ENCODE measurements at places on chromosomes 3 and 15.

- DNase-seq: no peak
Observed at GRCh38 chr3:23743141-23743784, 62.5 kb upstream of the UBE2E1 start.

GRCh38 chr3:124878561-124879336 lies 8.4 kb downstream of the ITGB5 start:
- DNase-seq: no peak

DNA sequence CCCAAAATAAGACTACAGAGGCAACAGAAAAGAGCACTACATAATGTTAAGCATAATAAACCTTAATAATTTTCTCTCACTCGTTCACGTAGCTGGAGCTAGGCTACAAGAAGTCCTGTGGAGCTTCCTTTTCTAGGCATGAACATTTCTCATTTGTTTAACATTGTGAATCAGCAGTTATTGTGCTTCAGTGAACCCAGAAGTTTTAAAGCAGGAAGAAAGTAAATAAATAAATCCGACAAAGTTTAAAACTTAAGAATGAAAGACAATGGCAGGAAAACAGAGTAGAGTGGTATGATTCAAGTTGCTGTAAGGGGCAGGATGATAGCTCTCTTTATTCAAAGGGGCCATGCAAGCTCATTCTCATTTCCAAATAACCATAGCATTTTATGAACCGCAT lies 191.8 kb downstream of the LSAMP start:
- DNase-seq: no peak

GRCh38 chr15:98438326-98438725 lies 210.0 kb upstream of the IGF1R start:
- DNase-seq: no peak

DNA sequence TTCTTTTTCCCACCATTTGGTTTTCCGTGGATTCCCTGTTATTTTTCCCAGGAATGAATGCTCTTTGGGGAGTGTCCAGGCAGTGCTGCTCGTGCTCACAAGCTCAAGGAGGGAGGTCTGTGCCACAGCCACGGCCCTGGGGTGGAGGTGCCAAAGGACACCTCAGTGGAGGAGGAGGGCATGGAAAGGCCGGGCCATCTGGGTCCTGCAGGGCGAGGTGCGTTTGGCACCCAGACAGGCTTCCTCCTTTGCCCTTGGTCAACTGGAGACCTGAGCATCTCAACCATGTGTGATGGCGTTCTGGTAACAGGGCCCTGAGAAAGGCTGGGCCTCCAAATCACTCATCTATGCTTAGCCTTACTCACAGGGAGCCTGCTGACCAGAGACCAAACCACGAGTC lies 25.4 kb downstream of the KY start:
- no peak for DNase-seq

GRCh38 chr15:74418575-74419338 lies 15.0 kb downstream of the SEMA7A start:
- DNase-seq: no peak
